Stimulated activated CD8-positive, alpha-beta memory T cell treated with anti-CD3 and anti-CD28 coated beads, Interleukin-7, amount 100 ng/mL, for 1 hour (primary cell): ENCODE measurements at places on chromosomes 6 and 20.

DNA sequence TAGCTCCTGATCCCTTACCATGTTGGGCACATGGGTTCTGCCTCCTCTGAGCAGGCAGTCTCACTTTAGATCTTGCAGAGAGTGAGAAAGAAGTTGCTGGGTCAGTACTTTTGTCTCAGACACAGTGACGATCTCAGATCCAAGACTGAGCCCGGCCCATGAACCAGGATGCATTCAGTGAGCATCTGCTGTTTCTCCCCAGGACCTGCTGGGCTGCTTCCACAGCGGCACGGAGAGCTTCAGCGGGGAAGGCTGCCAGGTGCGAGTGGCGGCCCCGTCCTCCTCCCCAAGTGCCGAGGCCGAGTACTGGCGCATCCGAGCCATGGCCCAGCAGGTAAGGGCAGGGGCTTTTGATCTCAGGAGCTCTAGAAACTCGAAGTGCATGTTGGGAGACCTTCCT, 53.9 kb upstream of the SMIM28 start:
- no peak for DNase-seq

DNA sequence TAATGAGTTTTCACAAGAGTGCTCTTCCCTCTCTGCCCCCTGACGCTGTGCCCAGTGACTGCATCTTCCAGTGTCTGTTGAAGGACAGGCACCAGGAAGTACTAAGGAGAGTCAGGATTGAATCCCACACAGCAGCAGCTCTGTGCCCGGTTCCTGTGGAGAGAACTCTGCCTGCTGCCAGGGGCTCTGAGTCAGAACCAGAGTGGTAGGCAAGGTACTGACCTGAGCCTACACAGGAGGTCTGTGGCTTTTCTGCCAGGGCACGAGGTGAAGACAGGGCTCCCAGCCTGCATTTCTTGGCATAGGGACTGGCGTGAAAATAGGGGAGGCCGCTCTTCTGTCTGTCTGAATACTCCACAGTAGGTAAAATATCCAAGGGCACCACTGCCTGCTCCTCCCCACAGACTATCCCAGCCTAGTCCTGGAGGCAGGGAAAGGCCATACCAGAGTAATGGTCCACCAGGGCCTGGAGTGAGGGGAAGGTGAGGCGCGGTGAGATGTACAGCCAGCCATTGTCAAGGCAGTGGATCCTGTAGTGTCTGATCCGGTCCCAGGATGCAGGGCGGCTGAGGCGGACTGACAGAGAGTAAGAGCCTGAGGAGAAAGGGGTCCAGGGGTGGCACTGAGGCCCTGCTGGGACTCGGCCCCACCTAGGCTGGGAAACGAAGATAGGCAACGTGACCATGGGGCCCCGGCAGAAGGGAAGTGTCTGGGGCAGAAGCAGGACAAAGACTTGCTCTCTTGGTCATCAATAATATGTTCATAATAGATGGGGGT, 9.4 kb downstream of the RAB5IF start:
- no peak for DNase-seq

DNA sequence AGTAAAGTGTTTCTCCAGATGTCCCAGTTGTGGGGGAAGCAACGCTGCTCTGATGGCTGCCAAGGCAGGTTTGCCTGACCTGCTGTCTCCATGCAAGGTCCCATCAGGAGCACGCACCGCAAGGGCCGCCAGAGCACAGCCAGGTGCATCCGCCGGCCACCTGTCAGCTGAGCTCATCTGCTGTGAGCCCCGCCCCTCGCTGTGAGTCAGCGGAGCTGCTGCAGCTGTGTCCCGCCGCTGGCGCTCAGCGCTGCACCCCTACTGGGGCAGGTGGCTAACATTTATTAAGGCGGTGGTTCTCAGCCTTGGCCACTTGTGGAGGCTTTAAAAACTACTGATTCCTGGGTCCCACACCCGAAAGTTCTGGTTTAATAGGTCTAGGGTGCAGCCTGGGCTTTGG, 225.7 kb downstream of the UST start:
- DNase-seq = no peak

DNA sequence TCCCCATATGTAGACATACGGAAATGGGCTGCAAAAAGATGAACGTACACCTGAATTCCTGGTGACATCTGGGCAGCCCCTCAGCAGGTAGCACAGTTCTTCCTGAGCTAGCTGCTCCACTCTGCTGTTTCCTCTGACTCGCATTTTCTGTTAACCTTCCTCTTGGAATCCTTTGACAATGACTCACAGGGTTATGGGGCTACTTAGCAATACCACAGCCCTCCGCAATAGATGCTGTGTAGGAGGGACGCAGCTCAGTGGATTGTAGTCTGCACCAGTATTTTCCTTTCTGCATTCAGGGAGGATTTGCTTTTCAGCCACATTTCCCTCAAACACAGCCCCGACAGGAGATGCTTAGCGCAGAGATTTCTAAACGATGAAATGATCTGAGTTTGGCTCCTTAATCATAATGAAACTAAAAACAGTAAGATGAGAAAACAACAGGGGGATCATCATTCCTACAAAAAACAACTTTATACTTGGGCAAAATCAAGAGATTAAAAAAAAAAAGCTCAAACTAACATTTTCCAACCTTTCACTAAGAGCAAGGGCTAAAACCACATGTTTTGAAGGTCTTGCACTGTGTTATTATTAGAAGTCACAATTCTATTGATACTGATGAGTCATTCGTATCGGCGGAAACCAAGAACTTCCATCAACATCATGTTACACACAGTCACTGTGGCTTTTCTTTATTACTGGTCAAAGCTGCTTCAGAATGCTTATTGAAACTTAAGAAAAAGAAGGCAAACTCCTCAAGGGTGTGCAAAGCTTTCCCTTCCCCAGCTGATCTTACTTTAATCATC, 12.2 kb downstream of the BACH2 start:
- no peak for DNase-seq

DNA sequence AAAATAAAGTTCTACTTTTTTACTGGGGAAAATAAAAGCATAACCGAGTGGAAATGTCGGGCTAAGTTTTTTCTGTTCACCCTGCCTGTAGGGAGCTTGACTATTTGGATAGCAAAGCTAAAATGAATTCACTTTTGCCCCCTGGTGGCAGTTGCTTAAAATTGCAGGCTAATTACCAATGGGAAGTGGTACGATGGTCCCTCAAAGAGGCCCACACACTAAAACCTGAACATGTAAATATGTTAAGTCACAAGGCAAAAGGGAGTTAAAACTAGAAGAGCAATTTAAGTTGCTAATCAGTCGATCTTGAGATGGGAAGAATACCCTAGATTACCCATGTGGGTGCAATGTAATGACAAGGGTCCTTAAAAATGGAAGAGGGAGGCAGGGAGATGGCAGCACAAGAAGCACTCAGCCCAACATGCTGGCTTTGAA, 916 bp upstream of the SUN5 start:
- no peak for DNase-seq
